ENCODE measurements at places on chromosomes 3 and 15.
A peak's percentile ranks its signal among the peaks of the same experiment; 100 is the strongest.

DNA sequence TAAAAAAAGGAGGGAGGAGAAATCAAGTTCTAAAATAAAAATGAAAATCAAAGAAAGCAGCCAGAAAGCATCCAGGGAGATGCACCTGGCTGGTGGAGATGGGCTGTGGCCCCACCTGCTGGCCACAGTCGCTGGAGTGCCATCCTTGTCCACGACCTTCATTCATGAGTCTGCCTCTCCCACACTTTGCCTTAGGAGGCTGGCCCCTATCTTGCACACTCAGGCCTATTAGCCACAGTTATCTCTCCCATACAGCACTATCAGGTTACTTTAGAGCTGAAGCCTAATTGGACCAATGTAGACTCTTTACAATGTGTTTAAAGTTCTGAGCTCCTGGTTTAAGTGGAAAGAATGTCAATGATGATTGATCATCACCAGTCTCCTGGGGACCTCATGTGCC lies 392.0 kb upstream of the RORA start:
- DNase-seq: peak; percentile 34

DNA sequence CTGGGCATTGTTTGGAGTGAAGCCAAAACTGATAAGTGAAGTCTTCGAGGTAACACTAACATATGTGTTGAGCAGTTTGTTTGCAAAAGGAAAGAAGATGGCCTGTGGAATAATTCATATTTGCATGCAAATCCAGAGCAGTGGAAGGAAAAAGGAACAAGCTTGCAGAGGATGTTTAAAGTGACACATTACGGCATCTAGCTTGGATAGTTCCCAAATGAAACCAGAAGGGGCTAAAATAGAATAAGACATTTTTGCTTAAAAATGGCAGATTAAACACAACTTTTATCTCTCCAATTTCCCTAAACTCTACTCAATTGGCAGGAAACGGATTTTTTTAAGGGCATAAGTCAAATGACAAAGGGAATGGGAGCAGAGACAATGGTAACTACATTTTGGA lies 25.4 kb upstream of the RYK start:
- no peak for DNase-seq

- no peak for DNase-seq
Observed at GRCh38 chr3:126104028-126104635, 20.2 kb upstream of the SLC41A3 start.

- DNase-seq: no peak
Observed at GRCh38 chr15:92937901-92938300, 37.8 kb downstream of the CHD2 start.

DNA sequence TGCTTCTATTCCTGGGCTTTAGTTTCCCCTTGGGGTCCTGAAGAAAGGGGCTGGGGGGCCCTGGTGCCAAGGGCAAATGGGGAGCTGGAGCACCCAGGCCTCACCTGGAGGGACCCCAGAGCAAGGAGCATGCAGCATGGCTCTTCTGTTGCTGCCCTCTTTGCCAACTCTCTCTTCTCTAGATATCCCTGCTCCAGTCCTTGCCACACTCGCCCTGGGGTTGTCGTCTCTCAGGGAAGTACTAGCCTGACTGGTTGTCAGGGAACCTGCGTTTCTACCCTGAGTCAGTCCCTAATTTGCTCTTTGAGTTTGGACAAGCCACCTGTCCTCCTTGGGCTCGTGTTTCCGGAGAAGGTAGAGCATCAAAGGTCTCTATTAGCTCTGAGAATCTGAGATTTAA lies 63.7 kb upstream of the UBE2Q2 start:
- DNase-seq: no peak

- no peak for DNase-seq
Observed at GRCh38 chr15:81375461-81375860, 1.4 kb upstream of the TMC3 start.

DNA sequence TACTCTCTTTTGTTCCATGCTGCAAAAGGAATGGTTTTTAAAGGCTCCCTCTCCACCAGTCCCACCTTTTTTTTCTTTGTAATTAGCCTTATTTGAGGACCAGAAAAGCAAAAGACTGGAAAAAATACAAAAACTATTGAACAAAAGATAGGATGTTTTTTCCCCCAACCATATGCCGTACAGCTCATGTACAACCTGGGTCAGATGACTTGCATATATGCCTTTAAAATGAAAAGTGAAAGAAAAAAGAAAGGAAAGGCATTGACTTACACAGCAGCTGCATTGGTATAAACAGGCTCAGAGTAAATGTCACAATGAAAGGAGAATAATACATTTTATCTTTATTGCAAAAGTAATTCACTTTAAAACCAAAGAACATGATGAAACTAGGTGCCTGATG lies 69.5 kb upstream of the CMC1 start:
- no peak for DNase-seq

GRCh38 chr15:46577767-46578166 lies 942.9 kb downstream of the SQOR start:
- DNase-seq: no peak
